ENCODE measurements at places on chromosomes 5 and 9.
A peak's percentile ranks its signal among the peaks of the same experiment; 100 is the strongest.

- no peak for DNase-seq
Measured at GRCh38 chr5:115349001-115349817, 52.8 kb upstream of the CCDC112 start.

GRCh38 chr9:99782962-99783718 is 38.5 kb upstream of the NR4A3 start:
- DNase-seq: no peak

GRCh38 chr5:139657363-139658321 is 9.5 kb downstream of the CXXC5 start:
- DNase-seq: no peak

DNA sequence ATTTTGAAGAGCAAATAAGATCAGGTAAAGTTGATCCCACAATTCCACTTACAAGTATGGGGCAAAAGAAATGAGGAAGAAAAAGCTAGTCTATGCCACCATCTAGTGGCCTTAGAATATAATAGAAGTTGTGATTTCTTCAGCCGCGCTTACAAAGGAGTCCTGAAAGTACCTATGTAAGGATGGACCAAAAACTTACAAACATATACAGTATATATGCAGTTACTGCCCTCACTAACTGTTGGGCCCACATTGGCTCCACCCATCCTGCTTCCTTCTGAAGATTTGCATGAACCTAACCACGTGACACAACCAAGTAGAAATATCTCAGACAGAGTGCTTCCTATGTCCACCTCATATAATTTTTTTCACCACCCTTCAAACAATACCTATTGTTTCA is 11.7 kb upstream of the OR13D1 start:
- DNase-seq: no peak

- no peak for DNase-seq
Measured at GRCh38 chr9:14203356-14204056, 110.4 kb downstream of the NFIB start.

DNA sequence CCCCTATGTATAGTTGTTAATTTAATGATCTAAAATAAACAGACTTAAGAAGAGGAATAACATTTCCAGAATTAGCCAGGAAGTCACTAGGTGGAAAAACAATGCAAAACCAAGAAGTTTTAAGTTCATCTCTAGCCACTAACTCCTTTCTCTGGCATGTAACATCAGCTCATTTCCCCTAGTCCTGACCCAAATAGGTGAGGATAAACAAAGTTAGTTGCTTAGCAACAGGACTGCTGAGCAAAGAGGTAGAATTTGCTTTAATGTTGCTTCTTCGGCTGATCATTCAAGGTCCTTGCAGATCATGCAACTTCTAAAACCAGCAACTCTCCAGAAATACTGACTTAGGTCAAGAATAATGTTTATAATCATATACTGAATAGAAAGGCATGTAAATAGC is 675.8 kb downstream of the CETN3 start:
- no peak for DNase-seq

- no peak for DNase-seq
Measured at GRCh38 chr9:102273952-102274351, 535.5 kb upstream of the GRIN3A start.

DNA sequence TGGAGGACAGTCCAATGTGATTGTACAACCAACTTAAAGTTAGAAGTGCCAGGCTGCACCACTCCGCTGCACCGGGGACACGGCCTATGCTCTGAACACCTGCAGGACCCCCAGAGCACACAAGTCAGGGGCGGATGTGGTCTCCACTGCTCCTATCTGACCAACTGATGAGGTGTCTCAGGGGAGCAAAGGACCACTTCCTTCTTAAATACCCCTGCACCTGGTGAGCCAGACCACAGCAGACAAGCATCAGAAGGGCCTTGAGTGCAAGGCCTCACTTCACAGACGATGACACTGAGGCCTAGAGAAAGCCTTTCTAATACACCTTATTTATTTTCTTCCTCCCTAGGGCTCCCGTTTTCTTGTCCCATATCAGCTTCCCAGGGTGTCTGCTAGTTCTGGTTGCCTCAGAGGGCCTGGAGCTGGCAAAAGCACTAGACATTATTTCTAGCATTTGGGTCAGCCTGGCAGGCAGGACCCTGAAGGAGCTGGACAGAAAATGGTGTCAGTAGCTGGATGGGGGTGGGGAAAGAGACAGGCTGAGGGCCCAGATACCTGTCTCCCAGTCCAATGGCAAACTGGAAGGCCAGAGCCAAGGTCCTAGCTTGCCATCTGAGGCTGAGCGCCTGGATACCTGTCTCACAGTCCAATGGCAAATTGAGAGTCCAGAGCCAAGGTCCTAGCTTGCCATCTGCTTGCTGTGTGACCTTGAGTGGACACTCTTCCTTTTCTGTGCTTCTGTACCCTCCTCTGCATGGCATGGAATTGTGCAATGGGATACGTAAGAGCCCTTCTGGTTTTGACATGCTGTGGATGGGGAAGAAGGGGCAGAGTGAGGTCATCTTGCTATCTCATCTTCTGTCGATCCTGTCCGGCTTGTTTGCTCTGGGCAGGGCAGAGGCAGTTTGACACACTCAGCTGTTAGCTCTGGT is 9.0 kb downstream of the CCDC69 start:
- DNase-seq: no peak

DNA sequence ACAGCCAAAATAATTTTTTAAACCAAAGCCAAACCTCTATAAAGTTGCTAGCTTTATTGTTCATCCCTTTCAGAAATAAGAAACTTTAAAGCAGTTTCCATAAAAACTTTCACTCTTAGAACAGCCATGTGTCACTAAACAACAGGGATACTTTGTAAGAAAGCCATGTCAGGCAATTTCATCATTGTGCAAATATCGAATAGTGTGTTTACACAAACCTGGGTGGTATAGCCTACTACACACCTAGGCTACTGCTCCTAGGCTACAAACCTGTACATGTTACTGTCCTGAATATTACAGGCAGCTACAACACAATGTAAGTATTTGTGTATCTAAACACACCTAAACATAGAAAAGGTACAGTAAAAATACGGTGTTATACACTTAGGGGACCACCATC is 59.9 kb downstream of the TLE1 start:
- no peak for DNase-seq

GRCh38 chr5:158039441-158039840 is 180.5 kb upstream of the CLINT1 start:
- DNase-seq: no peak

DNA sequence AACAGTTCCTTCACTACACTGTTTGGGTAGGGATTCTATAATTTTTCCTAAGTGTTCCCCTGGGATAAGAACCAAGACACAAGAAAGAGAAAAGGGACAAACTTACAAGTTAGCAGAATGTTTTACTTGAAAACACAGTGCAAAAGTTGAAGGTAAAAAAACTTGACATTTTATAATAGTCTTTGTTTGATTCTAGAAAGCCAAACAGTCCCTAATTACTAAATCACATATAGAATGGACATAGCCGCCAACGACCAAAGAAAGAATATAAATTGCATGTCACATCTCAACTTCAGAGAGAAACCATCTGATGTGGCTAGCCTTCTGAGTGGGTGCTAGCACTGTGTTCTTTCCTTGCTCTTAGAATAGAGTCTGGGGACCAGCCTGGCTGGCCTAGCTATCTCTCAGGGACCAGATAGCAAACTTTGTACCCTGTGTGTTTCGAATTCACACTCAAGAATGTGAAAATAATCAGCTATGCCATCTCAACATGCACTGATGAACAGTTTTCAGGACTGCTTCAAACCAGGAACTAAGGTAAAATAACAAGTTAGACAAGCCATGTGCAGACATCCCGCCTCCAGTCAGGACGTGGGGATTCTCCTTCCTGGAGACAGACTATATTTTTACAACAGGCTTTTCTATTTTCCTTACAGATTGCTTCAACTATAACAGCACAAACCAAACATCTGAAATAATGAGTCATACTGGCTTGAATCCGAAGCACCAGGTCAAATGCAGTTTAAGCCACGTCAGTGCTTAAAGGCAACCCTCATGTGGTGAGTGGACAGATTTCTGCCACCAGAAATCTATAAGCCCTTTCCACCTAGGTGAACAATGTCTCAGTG is 53.7 kb downstream of the LHFPL2 start:
- DNase-seq: no peak

DNA sequence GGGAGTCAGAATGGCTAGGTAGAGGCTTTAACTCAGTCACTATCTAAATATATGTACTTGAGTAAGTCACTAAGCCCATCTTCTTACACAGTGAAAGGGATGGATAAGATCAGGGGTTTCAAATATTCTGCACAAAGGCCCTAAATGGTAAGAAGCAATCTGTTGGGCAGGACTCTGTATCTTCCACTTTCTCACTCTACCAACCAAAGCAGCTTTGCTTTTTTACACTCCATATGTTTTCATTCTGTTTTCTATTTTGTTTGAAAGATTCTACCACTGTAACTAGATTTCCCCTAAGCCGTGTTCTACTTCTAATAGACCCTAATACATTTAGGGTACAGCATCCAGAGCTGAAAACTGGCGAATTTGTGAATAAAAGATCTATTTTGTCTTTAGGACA is 477.5 kb upstream of the NMUR2 start:
- no peak for DNase-seq

- no peak for DNase-seq
Measured at GRCh38 chr5:153746440-153746839, 256.0 kb downstream of the GRIA1 start.

- DNase-seq: no peak
Measured at GRCh38 chr5:35813521-35813920, 43.2 kb upstream of the IL7R start.

- DNase-seq: no peak
Measured at GRCh38 chr9:5459289-5459829, 9.0 kb downstream of the CD274 start.

GRCh38 chr5:72605632-72606031 is 98.4 kb upstream of the ZNF366 start:
- no peak for DNase-seq

DNA sequence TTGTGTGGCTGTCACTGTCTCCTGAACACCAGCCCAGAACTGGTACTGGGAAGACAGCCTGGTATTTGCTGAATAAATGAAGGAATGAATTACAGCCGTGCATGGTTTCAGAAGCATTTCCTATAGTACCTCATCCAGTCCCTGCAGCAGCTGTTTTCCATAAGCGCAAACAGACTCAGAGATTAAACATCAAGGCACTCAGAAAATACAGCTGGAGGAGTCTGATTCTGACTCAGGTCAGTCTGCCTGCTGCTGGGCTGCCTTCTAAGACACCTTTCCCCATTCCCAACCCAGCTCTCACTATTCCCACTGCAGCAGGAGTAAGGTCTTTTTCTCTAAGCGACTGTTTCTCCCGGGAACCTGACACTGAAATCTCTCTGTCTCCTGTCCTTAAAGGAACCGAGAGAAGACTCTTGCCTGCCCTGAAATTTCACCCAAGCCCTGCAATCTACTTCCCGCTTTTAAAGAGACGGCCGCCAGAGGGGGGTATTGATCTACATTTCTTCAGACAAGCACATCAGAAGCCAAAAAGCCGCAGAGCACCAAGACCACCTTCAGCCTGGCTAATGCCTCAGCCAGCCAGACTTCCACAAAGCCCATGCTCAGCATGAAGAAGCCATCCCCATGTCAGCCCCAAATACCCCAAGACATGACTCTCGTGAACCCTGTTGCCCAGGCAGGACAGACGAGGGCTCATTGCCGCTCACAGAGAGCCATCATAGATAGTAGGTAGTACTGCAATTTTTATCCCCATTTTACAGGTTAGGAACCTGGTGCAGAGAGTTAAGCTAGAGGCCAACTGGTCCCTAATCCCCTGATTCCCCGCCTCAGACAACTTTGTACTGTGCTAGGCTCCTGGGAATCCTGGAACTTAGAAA is 5.4 kb upstream of the FOXI1 start:
- DNase-seq: peak; percentile 39

GRCh38 chr9:88536951-88537760 is 2.2 kb downstream of the NXNL2 start:
- no peak for DNase-seq

DNA sequence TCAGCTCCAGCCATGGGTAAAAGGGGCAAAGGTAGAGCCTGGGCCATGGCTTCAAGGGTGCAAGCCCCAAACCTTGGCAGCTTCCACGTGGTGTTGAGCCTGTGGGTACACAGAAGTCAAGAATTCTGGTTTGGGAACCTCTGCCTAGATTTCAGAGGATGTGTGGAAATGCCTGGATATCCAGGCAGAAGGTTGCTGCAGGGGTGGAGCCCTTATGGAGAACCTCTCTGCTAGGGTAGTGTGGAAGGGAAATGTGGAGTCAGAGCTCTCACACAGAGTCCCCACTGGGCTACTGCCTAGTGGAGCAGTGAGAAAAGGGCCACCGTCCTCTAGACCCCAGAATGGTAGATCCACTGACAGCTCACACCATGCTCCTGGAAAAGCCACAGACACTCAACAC is 117.1 kb downstream of the NREP start:
- DNase-seq: no peak

GRCh38 chr5:55338092-55338613 is 30.4 kb downstream of the MTREX start:
- no peak for DNase-seq

DNA sequence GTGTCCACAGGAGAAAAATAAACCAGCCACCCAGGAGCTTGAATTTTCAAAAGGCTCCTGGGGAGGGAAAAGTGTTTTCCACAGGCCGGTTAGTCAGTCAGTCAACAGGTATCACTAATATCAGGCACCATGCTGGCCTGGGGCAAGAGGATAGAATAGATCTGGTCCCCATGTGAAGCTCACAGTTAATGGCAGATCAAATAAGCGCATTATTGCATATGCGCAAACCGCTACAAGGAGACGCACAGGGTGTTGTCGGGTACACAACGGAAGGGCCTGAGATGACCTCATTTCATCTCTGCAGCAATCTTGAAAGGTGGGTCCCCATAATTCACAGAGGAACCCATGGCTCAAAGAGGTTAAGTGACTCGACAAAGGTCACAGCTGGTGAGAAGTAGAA is 260.7 kb downstream of the CRB2 start:
- no peak for DNase-seq
